ENCODE measurements at places on chromosomes 16 and 17. TPM values are rescaled to one million over a fixed set of nuclear protein-coding genes. Genes with fewer than 3 reads are reported as not detected.

The DHRS7C gene
- total RNA-seq = not detected

The TMEM100 gene
- total RNA-seq = 0.36 TPM

The EVPL gene
- not detected for total RNA-seq

The ZACN gene
- total RNA-seq = not detected

The DNAAF1 gene
- total RNA-seq = not detected

The RRAD gene
- 1.4 TPM for total RNA-seq

The SLC2A4 gene
- under 0.01 TPM for total RNA-seq

The CDH8 gene
- total RNA-seq = not detected

The ASPA gene
- not detected for total RNA-seq

The ACSM2A gene
- total RNA-seq = not detected

The CLEC10A gene
- not detected for total RNA-seq

The PIMREG gene
- total RNA-seq = 19.4 TPM

The ZNRF1 gene
- total RNA-seq = 9.7 TPM
